Activated CD4-positive, alpha-beta T cell treated with anti-CD3 and anti-CD28 coated beads, Interleukin-2, amount 50 U/mL, for 24 hours (primary cell): ENCODE measurements at places on chromosomes 12 and 14.

DNA sequence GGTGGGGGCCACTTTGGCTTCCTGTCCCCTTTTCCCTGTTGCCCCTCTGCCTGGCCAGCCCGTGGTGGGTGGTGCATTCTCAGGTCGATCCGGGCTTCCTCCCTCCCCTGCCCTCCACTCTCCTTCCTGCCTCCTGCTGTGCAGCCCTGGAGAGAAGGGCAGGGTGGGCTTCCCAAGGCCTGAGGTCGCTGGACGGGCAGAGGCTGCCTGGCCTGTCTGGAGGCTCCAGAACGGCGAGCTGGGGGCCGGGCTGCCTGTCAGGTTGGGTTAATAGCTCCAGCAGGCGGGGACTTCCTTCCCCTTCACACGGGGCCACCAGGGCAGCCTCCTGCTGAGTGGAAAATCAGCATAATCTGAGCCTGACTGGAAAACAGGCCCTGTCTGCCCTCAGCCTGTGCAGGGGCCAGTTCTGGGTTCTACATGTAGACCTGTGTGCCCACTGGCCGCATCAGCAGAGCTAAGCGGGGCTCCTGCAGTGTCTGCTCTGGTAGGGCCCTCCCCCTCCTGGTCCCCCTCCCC, 11.3 kb downstream of the KIF26A start:
- peak; percentile 19 for DNase-seq

DNA sequence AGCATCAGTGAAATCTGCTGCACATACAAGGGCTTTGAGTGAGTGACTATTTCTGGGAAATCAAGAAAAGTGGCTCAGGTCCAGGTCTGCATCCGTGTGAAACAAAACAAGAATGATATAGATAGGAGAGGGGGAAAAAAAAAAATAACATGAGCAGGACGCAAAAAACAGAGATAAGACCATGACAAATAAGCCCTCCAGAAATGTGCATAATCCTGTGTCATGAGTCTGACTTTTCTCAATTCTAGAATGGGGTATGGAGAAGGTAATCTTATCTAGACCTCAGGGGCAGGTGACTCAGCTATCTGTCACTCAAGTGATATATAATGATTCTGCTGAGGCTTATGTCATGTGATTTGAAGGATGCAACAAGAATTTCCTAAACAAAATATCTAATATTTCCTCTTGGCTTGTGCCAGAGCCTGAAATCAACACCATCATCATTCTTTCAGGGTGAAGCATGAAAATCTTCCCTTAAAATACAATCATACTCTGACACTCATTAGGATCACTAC, 250.0 kb downstream of the PHLDA1 start:
- DNase-seq = peak; percentile 20

GRCh38 chr12:76340680-76341435, 7.4 kb downstream of the BBS10 start:
- DNase-seq = no peak

GRCh38 chr12:121992059-121992879, 29.4 kb upstream of the BCL7A start:
- peak; percentile 37 for DNase-seq

GRCh38 chr12:2825132-2825531, 9.7 kb downstream of the NRIP2 start:
- DNase-seq = no peak
